ENCODE measurements at places on chromosomes 2 and 18.

- peak; percentile 9 for DNase-seq
These were observed 447.9 kb downstream of the DSEL start for GRCh38 chr18:67068608-67069007.

DNA sequence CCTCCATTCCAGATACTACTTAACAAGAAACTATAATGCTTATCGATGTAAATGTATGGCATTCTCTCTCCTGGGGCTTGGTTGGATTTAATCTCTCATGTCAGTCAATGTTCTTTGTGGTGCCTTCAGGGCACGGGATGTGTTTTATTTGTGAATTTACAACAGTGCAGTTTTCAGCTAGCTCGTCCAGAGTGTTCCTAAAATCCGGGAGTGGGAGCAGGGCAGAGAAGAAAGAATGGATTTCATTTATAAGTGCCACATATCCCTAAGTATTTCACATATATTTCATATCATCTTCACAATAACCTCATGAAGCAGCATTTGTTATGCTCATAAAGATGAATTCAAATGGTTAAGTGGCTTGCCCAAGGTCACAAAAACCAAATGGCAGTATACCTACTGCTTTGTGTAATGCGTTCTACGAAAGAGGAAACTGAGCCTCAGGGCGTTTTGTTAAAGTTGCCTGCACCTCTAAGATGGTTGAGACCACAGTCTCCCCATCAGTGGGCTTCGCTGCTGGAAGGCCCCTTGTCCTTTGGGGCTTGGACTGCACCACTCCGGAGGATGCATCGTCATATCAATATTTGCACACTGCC is 134.7 kb upstream of the MGAT5 start:
- DNase-seq, result no peak

- no peak for DNase-seq
These were observed 31.5 kb upstream of the CAB39 start for GRCh38 chr2:230681171-230681545.

DNA sequence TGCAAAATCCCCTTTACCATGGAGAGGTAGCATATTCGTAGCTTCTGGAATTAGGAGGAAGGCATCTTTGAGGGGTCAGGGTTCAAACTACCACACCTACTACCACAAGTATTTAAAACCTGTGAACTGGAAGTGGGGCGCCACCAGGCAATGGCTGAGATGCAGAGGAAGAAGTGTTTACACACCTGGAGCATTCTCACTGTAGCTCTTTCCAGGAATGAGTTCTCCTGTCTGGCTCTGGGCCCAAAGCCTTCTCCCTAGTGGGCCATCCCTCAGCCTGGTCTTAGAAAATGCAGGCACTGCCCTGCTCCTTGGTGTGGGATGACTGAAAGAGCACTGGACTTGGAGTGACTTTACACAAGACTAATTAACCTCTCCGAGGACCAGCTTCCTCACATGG is 30.7 kb upstream of the FOXI3 start:
- peak; percentile 20 for DNase-seq

GRCh38 chr2:100955226-100955625 is 46.9 kb upstream of the RPL31 start:
- no peak for DNase-seq

- DNase-seq, result no peak
These were observed 24.7 kb upstream of the ARL4C start for GRCh38 chr2:234521536-234521935.

GRCh38 chr2:231053846-231054245 is 2.8 kb upstream of the PSMD1 start:
- no peak for DNase-seq

- peak; percentile 76 for DNase-seq
These were observed 18.0 kb downstream of the SUCLG1 start for GRCh38 chr2:84441036-84441435.

- no peak for DNase-seq
These were observed 56.7 kb upstream of the DSC1 start for GRCh38 chr18:31219395-31219794.

DNA sequence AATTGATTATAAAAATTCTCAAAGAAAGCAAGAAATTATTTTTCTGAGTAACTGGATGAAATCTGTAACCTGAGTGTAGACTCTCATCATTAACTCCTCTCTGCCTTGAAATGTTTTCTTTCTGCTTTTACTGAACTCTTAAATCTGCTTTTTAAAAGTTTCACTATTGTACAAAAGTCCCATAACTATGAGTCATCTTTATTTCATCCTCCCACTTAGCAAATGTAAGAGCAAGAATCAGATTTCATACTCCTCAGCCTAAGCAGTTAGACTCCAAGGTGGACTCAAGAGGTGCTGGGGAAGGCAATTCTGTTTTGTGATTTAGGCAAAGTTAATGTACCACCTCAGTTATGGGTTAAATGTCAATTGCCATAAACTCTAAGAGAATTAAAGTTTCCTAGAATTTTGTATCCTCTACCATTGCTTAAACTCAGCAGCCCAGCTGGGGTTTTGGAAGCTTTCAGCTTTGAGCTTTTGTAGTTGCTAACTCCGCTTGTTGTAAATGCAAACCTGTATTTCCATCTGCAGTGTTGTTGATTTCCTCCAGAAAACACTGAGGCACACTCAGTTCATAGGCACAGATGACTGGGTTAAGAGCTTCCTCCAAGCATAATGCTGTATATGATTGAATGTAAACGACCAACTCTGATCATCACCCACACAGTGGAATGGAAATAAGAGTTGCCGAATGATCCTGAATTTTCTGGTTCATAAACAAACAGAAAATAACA is 268.8 kb downstream of the ARHGAP15 start:
- DNase-seq, result no peak

DNA sequence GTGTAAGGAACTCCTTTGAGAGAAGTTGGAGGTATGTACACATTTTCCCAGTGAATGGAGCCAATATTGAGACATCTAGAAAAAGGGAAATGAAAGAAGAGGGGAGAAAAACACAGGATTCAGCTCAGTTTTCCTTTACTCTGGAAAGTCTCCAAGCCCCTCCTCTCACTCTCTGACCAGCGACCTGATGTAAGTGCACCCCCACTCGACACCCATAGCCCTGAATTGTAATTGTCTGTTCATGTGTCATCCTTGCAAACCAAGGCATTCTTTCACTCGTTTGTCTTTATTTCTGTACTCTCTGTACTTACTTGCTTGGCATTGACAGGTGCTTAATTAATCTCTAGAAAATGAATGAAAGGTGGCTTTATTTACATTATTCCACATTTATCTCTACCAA is 55.7 kb upstream of the CTAGE1 start:
- no peak for DNase-seq

DNA sequence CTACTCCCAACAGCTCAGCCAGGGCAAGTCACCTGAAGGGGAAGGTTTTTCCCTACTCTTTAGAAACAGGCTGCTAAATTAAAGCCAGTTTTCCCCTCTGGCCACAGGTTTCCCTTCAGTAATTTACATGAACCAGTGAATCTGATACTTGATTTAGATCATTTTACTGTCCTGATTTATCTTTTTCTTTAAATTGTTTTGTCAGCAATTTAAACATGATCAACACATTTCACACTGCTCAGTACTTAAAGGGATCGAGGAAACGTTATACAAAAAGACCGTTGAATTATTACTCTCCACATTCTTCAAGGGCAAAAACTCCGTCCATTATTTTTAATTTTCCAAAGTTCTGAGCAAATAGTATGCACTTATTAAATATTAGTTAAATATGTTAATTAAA is 1165.7 kb upstream of the GYPC start:
- DNase-seq, result no peak

GRCh38 chr2:38274286-38275276 is 102.5 kb downstream of the ATL2 start:
- peak; percentile 89 for DNase-seq

DNA sequence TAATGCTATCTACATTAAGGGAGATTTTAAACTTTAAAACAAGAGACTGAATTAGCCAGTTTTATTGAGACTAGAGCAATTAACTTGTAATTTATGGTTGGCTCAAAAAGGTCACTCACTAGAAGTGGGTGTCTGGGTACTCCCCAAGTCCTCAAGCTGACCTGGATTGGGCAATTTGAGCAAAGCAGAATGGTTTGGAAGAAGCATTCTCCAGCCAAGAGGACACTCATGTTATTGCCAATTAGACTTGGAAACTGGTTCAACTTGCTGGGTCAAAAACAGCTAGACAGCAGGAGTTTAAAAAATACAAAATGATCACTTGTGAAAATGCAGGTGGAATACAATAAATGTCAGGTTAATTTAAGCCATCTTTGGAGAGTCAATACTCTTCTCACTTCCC is 29.5 kb upstream of the MYO1B start:
- DNase-seq, result no peak

DNA sequence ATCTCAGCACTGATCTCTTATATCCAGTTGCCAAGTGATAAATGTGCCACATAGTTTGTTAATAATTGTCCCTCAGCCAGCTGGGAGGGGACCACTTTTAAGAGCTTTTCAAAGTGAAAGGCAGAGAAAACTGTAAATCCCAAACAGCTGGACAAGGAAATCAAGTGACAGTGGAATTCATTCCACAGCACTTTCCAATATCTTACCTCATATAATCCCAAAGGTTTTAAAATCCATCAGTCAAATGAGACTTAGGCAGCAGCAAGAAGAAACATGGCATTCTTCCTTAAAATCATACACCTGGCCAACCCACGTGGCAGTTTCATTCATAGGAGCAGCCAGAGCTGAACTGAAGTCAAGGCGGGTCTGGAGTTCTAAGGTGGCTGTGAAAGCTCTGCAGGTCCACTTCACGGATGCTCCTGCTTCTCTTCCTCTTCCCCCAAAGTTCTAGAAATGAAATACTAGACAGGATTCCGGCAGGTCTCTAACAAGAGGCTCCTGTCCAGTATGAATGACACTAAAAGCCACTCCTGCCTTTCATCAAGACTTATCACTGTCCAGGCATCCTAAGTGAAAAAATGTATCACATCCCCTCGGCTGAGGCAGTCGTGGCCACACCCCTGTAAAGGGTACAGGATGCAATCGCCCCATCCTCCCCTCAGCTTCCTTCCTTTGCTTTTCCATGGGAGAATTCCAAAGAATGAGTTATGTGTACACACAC is 190.4 kb upstream of the STK17B start:
- DNase-seq, result peak; percentile 17

DNA sequence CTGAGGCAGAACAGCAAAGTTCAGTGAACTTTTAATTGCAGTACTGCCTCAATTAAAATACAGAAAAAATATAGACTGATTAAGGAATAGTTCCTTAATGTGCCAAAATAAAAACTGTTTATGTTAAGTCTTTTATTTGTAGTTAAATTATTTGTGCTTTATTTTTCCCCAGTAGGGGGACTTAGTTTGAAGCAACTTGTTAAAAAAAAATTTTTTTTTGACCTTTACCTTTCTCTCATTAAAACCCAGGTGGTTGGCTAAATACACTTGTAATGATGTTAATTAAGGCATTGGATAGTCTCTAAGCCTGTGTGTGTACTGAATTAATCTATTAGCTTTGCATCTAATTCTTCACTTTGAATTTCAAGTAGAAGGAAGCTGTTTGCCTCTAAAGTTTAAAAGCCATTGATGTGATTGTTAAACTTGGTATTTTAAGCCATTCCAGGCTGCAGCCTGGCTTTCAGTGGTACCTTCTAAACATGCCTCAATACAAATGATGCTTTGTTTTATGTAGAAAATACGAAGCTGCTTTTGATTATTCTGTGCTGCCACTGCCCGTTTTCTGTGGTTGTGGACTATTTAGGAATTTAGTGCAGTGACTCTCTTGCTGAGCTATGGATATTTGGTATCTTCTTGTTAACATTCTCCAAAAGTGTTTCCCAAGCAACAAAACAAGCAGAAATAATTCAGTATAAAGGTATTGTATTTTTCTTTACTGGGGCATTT is 102.9 kb downstream of the TANC1 start:
- no peak for DNase-seq

DNA sequence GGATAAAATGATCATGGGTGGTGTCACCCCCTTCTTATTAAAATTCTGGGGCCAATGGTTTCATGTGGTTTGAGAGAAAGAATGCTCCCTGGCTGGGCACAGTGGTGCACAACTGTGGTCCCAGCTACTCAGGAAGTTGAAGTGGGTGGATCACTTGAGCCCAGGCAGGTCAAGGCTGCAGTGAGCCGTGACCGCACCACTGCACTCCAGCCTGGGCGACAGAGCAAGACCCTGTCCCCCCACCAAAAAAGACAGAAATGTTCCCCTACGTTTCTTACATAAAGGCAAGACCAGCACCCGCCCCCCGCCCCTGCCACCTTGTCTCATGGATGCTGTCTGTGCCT is 53.0 kb upstream of the ID2 start:
- DNase-seq, result no peak

DNA sequence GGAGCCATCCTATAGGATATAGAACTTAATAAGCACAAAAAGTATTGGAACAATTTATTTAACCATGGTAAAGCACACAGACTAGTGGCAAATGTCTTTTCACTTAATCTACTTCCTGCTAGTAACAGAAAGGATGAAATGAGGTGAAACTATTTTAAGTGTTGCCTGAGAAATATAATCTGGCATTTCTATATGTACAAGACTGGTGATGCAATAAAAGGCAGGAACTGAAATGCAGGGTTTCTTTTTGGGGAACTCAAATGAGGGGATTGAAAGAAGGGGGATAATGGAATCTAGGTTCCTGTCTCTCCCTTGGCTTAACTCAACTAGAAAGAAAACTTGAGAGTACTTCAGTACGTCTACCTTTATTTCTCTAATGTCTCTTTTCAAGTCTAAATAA is 122.3 kb downstream of the MEMO1 start:
- DNase-seq, result peak; percentile 82

DNA sequence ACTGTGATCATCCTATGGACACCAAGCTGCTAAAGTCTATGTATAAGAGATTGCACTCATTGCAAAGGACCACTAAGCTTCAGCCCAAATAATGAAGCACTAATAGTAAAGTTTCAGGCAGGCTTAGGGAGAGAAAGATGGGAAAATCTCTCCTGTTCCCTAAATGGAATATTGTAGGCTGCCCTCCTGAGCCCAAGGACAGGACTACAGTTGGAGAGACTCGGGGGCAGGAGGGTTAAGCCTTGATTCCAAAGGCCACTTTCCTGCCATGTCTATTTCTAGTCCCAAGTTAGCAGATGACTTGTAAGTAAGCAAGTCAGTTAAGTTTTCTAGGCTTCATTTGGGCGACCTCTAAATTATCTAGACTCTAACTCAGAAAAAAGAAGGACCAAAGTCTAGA is 9.0 kb downstream of the TMEM247 start:
- DNase-seq, result no peak

GRCh38 chr2:67965246-67965645 is 97.6 kb downstream of the C1D start:
- no peak for DNase-seq

DNA sequence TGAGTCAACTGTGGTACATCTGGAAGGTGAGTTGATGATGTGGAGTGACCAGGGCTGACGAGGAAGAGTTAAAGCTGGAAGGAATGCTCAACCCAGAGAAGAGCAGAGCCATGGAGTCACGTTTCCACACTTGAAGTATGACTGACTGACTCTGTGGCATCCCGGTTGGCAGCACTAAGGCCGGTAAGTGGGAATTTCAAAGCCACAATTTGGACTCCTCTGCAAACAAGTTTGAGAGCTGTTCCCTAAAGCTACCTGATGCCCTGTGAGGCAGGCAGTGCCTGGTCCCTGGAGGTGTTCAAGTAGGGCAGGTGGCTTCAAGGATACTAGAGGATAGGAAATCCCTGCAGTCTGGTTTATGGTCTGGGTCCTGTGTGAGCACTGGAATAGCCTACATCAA is 69.3 kb upstream of the ITGB6 start:
- no peak for DNase-seq

- no peak for DNase-seq
These were observed 7.0 kb upstream of the TTL start for GRCh38 chr2:112474844-112475486.

- no peak for DNase-seq
These were observed 85.8 kb downstream of the LIPG start for GRCh38 chr18:49647496-49648168.

All from lung (tissue), 17 donors.